Activated naive CD8-positive, alpha-beta T cell treated with anti-CD3 and anti-CD28 coated beads, Interleukin-2, amount 10 ng/mL, durations not matched to agents 7 days and 5 days (primary cell): ENCODE measurements at places on chromosomes 11 and 22. TPM values are rescaled to one million over a fixed set of nuclear protein-coding genes. Genes with fewer than 3 reads are reported as not detected.

DNA sequence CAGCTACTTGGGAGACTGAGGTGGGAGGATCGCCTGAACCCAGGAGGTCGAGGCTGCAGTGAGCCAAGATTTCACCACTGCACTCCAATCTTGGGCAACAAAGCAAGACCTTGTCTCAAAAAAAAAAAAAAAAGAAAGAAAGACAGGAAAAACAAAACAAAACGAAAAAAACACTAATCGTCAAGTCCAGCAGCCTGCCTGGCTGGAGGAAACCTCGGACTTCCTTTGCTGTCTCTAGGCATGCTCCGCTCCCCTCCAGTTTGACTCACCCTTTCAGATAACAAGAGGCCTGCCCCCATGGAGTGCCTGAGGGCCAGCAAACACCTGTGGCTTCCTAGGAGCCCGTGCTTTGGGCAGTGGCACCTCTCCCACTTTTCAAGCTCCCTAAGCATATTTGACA lies 28.8 kb upstream of the CHKA start:
- H3K4me3 ChIP-seq: no peak overlapping the region
- no peak overlapping the region for H3K27ac ChIP-seq
- peaks cover 2% of the 10 kb centered on the region for H3K27me3 ChIP-seq
- H3K36me3 ChIP-seq: no peaks in the 10 kb centered on the region

The TBX10 gene
- total RNA-seq: not detected

DNA sequence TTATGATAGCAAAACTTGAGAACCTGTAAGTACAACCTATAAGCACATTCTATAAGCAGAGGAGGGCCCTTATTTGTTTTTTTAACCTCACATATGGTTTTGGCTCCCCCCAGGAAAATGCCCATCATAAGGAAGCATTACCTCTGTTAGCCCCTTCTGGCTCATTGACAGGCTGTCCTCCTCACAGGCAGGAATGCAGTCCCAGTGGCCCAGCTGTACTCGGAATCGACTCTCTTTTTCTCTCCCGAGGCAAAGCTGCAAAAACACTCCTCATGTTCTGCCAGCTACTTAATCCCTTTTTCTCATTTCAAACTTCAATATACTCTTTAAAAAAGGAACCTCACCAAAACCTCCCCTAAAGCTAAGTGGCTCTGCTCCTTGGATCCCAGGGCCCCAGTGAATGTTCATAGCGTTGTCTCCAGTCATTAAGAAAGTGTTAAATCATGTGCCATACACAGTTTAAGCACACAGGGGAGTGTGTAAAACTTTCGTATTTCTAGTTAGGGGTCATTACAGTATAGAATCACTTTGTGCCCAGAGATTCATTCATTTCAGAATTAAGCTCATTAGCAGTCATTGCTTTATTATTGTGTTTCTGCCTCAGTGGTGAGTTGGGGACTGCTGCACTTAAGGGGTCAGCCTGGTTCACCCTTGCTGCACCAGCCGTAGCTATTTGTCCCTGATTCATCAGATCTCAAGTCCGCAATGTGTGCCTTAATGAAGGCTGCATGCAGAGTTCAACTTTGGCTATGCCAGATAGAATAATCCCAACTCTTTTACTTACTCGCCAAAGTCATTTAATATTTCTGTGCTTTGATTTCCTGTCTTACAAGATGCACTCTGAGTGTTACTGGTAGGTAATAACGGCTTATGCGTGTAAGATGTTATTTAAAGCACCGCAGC lies 57.6 kb downstream of the JRKL start:
- no peaks in the 10 kb centered on the region for H3K4me1 ChIP-seq
- H3K36me3 ChIP-seq: no peaks in the 10 kb centered on the region
- H3K27me3 ChIP-seq: peaks cover 16% of the 10 kb centered on the region
- no peak overlapping the region for H3K4me3 ChIP-seq
- no peak for DNase-seq

The TST gene
- total RNA-seq: 6.1 TPM

DNA sequence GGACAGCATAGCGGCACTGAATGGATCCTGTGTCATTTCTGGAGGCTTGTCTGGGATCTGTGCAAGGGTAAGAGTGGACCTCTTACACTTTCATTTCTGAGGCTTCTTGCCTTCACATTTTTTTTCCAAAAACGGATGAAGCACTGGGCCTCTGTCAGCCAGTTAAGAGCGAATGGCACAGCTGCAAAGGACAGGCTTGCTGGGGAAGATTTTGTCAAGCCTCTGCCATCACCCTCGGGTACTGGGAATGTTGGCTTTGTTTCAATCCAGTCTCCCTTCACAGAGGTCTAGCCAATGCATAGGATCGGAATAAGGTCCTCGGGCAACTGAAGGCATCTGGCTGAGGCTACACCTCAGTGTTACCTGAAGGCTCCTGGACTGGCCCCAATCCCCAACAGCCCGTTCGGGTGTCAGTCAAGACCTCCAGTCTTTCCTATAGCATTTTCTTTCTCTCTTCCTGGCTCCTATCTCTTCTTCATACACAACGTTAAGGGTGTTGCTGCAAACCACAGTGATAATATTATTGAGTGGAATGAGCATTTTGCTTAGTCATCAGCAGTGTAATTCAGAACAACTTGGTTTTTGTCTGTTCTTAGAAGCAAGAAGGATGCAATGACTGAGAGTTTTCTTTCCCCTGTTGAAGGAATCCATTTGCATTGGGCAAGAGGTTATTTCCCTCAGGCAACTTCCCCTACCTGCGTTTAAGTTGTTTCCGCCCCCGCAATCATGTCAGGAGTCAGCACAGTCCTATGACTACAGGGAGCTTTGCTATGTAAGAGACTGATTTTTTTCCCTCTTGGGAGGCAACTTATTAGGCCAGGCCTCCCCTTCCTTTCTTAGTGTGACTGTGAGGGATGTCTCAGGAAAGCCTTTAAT lies 22.8 kb downstream of the NPAT start:
- H3K27ac ChIP-seq: peak overlapping the region; percentile 15
- DNase-seq: no peak
- no peaks in the 10 kb centered on the region for H3K27me3 ChIP-seq
- peaks cover 63% of the 10 kb centered on the region for H3K36me3 ChIP-seq
- peaks cover 33% of the 10 kb centered on the region for H3K4me1 ChIP-seq
- H3K4me3 ChIP-seq: no peak overlapping the region

The OPCML gene
- total RNA-seq: not detected

The TMEM121B gene
- total RNA-seq: 0.09 TPM

DNA sequence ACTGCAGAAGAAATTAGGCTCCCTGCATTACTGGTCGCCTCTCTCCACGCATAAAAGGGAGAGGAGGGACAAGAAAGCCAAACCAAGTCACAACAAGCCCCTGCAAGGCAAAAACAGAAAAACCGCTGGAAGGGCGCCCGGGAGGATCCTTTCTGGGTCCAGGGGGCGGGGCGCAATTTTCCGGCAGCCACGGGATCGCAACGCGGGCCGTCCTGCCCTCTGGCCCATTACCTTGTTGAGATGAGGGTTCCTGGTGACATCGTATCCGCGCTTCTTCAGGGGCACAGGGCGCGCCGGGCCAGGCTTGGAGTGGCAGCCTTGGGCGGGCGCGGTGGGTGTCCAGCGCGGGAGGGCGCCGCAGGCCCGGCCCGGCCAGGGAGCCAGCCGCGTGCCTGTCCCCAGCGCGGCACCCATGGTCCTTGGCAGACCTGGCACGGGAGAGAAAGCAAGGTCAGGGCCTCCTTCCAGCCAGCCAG lies 847 bp downstream of the ME3 start:
- peaks cover 50% of the 10 kb centered on the region for H3K27me3 ChIP-seq
- no peak for DNase-seq
- H3K36me3 ChIP-seq: peaks cover 1% of the 10 kb centered on the region
- H3K4me3 ChIP-seq: peak overlapping the region; percentile 51

The KLHL35 gene
- total RNA-seq: 0.65 TPM

The SYT8 gene
- total RNA-seq: not detected

GRCh38 chr22:20264614-20265452 lies 3.3 kb downstream of the RTN4R start:
- H3K4me3 ChIP-seq: no peak overlapping the region
- H3K27me3 ChIP-seq: peaks cover 5% of the 10 kb centered on the region
- H3K27ac ChIP-seq: no peak overlapping the region
- DNase-seq: no peak

The RBMXL2 gene
- total RNA-seq: not detected

DNA sequence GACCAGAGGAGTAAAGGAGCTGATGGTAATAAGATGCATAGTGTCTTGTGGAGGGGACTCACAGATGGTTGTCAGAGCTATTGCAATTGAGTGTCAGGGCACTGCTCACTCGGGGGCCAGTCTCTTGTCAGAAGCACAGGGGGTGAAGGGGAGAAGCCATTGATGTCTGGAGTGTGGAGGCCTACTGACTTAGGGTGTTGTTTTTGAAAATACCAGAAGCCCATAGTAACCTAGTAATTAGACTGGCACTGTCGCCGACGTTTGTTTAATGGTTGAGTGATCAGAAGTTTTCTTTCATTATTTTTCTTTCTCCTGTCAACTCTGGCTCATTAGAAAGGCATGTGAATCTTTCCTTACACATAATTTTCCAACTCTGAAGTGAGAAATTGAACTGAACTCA lies 151.6 kb upstream of the TENM4 start:
- H3K27me3 ChIP-seq: no peaks in the 10 kb centered on the region
- H3K36me3 ChIP-seq: no peaks in the 10 kb centered on the region
- no peaks in the 10 kb centered on the region for H3K4me1 ChIP-seq
- H3K27ac ChIP-seq: no peak overlapping the region

The TTC36 gene
- total RNA-seq: 1.0 TPM

- no peak for DNase-seq
- H3K27me3 ChIP-seq: peaks cover 10% of the 10 kb centered on the region
- H3K4me1 ChIP-seq: peaks cover 5% of the 10 kb centered on the region
- no peak overlapping the region for H3K4me3 ChIP-seq
- H3K36me3 ChIP-seq: no peaks in the 10 kb centered on the region
- H3K27ac ChIP-seq: no peak overlapping the region
Observed at GRCh38 chr22:43191831-43192230, 4.9 kb upstream of the TTLL12 start.

DNA sequence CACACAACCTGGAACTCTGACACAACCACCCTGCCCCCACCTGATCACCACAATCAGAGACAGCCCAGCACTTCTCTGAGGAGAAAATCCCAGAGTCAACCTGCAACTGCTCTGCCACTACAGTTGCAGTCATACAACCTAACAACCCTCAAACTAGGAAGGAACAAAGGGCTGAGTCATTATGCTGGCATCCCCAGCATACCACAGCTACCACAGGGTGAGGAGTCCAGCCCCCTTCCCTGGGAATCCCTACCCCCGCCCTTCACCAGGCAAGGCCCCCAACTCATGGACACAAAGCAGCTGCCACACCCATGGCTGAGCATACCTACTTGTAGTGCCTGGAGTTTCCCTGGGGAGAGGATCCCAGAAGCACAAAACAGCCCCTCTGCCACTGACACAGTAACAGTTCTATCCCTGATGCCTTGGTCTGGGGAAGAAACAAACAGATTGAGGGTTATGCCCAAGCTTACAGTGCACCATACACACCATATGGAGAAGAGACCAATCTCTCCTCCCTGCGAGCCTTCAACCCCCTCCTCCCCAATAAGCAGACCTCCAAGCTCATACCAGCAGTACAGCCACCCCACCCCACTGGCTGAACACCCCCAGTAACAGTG lies 68.5 kb upstream of the C11orf58 start:
- DNase-seq: no peak
- no peaks in the 10 kb centered on the region for H3K27me3 ChIP-seq
- H3K4me1 ChIP-seq: no peaks in the 10 kb centered on the region
- H3K4me3 ChIP-seq: no peak overlapping the region
- no peak overlapping the region for H3K27ac ChIP-seq
- no peaks in the 10 kb centered on the region for H3K36me3 ChIP-seq

The LYVE1 gene
- total RNA-seq: not detected

GRCh38 chr11:118530683-118531596 lies at the start of gene TMEM25:
TSS of gene TMEM25 (plus strand) at chr11:118531192. CDS start at chr11:118531802, 610 bp downstream.
- peaks cover 7% of the 10 kb centered on the region for H3K36me3 ChIP-seq
- peak; percentile 85 for DNase-seq
- H3K4me3 ChIP-seq: peak within 1 kb of the TSS; percentile 92

- H3K27ac ChIP-seq: no peak overlapping the region
- H3K4me1 ChIP-seq: no peaks in the 10 kb centered on the region
- peaks cover 2% of the 10 kb centered on the region for H3K27me3 ChIP-seq
- H3K4me3 ChIP-seq: no peak overlapping the region
Observed at GRCh38 chr11:116109228-116109627, 605.0 kb upstream of the CADM1 start.

The TH gene
- total RNA-seq: not detected

The VSIG2 gene
- total RNA-seq: 0.34 TPM

- H3K4me3 ChIP-seq: no peak overlapping the region
- H3K4me1 ChIP-seq: no peaks in the 10 kb centered on the region
- H3K27me3 ChIP-seq: peaks cover 5% of the 10 kb centered on the region
- DNase-seq: no peak
- H3K27ac ChIP-seq: no peak overlapping the region
Observed at GRCh38 chr22:42357634-42358296, 74.4 kb downstream of the NFAM1 start.
